ENCODE measurements at places on chromosomes 13 and 19.

- no peak for DNase-seq
These were observed 7.4 kb downstream of the ATP12A start for GRCh38 chr13:24687611-24688010.

GRCh38 chr13:44574466-44574855 is 1.7 kb downstream of the TSC22D1 start:
- DNase-seq, result no peak

DNA sequence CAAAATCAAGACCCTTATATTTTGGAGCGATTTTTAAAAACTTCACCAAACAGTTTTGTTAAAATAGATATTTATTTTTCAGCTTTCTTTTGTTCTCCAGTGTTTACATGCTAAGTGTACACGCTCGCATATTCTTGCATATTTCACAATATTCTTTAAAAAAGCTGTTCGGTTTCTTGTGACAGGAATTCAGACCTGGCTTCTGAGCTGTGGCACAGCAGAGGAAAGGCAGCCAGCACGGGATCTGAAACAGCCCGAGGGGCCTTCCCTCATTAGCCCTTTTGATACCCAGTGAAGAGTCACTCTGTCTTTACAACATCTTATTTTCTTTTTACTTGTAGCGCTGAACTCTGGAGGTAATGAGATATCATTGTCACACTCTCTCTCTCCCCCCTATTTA is 234.0 kb downstream of the B3GLCT start:
- no peak for DNase-seq

GRCh38 chr19:31277516-31277915 is 71.7 kb downstream of the TSHZ3 start:
- no peak for DNase-seq

DNA sequence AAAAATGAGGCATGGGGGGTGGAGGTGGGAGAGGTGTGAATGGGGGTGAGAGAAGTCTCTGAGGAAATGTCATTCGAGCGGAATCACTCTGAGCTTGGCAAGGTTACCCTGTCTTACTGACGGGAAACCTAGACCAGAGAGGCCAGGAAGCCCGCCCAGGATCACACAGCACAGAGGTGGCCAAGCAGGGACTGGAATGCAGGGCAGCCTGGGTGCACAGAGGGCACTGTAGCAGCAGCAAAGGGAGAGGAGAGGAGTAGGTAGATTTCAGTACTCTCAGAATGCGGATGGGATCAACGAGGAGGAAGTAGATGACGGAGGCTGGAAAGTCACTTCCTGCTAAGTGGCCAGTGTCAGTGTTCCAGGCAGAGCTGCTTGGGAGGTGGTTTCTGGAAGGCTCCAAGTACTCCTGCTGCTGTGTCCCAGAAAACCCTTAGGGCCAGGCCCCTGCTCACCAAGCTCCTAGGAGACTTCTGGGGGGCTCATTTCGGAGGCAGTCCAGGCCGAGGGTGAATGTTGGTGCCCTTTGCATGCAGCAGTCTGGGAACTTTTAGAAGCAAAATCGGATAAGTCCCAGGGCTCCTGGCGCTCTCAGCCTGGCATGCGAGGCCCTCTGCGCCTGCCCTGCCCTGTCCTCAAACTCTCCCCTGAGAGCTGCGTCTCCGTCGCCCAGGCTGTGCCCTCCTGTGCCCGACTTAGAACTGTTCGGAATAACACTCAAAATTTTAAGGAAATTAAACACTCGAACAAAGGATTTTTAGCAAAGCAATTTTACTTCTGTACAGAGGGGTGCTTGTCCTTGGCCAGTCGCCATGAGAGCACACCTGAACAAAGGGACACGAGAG is 33.5 kb downstream of the DNM2 start:
- DNase-seq, result no peak

DNA sequence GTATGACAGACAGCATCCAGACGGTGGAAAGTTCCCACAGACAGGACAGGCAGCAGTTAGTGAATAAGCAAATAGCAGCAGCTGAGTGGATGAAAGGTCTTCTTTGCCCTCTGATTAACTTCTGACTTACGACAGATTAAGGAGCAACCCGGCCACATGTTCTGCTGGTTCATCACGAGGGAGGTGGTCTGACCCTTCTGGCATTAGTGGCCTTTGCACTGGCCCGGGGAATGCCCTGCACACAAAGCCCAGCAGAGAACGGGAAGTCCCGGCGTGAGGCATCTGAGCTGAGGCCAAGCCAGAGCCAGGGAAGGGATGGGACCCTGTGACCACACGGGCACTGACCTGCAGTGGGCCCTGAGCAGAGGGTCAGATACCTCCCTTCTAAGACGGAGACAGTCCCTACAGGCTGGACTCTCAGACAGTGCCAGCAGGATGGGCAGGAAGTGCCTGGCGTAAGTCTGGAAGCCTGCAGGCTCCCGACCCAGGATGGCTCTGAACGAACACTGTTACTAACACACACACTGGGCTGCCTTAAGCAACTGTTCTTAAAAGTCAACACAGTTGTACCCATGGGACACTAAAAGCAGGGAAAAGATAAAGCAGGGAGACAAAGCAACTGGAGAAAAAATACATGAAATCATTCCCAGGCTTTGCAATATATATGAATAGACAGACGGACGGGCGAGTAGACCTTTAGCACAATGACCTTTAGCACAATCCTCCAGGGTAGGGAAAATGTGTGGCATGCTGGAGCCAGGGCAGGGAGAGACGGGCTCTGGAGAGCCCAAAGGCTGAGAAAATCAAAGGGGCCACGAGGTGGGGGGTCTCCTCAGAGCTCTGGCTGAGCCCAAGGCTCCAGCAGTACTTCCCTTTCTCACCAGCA is 6.3 kb downstream of the C19orf12 start:
- DNase-seq, result no peak

GRCh38 chr19:29806098-29806866 is 5.5 kb upstream of the CCNE1 start:
- no peak for DNase-seq
